Neural crest cell (in vitro differentiated cells): ENCODE measurements at places on chromosomes 4 and X. TPM values are rescaled to one million over a fixed set of nuclear protein-coding genes. Genes with fewer than 3 reads are reported as not detected.

GRCh38 chr4:168293386-168293975 is 25.1 kb downstream of the DDX60 start:
- DNase-seq, result no peak

Gene CLIC2
- total RNA-seq, result 0.77 and 2.2 TPM in 2 replicates

GRCh38 chr4:98749206-98749605 is 90.8 kb upstream of the TSPAN5 start:
- no peak for DNase-seq

Gene ZCCHC13
- not detected in 2 replicates for total RNA-seq

GRCh38 chrX:118795528-118796280 is 27.9 kb upstream of the ZCCHC12 start:
- no peak for DNase-seq

Gene VCX3A
- total RNA-seq, result 0.58 and 0.68 TPM in 2 replicates

- no peak for DNase-seq
Measured at GRCh38 chrX:66046612-66047235, 6.8 kb upstream of the VSIG4 start.

- no peak for DNase-seq
Measured at GRCh38 chr4:80103629-80104028, 30.6 kb upstream of the ANTXR2 start.

Gene SHROOM2
- total RNA-seq, result 10.3 and 11.1 TPM in 2 replicates

- DNase-seq, result no peak
Measured at GRCh38 chrX:101774340-101774739, 114.7 kb upstream of the ARMCX2 start.

DNA sequence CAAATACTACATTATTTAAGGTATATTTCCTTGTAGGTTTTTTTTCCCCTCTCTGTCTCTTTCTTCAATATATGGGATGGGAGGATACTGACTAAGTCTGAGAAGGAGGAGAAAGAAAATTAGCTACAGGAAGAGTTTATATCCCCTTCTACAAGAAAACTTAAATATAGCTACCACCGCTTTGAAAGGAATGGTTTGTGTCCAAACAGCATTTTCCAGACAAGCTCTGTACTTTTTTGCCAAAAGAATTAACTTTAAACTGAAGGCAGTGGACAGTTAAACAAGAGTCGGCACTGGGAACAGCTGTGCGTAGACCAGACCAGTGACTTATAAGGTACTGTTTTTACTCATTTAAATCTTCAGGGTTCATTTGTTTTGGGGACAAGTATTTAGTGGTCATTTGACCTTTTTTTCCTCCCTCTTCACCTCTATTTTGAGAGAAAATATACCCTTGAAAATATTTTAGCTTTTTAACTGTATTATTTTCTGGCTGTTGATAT is 303.7 kb downstream of the ARHGAP24 start:
- no peak for DNase-seq

DNA sequence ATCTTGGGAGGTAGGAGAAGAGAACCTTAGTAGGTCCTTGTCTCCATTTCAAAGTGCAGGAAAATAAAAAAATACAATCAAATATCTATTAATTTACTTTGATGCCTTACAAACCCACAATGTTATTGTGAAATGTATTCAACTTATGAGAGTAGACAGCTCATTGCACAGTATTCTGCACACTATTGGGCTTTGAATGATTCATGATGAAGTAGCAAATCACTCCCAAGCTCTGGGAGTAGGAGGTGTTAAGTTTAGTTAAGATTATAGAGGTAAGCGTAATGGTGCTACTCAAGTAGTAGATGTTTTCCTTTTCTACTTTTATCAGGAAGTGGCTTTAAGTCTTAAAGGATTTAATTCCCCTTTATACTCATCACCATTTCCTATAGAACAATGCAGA is 32.8 kb upstream of the TMPRSS11A start:
- no peak for DNase-seq

GRCh38 chrX:72365126-72365525 is 59.4 kb upstream of the CITED1 start:
- no peak for DNase-seq

DNA sequence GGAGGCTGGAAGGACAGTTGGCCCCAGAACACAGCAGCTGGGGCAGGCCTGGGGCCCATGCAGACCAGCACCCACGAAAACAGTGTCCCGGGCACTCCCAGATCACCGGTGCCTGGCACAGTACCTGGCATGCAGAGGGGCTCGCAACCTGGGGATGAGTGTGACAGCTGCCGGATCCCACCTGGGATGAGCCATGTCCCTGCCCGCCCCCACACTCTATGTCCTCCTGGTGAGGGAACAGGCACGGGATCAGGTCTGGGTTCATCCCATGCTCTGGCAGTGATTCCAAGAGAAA is 22.8 kb upstream of the PPP2R2C start:
- no peak for DNase-seq

DNA sequence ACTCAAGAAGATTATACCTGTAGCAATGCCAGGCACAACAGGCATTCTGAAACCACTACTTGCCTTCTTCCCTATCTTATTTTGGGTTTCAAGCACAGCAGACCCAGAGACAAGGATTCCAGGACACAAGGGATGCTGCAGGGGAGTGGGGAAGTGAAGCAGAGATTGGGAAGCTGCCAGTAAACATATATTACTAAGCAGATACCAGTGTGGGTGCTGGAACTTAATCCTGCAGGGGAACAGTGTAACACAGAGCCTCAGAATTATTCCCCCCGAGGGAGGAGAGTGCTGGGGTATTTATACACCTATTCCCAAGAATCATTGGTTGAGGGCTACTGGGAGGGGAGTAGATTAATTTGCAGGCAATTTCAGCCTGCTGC is 33.3 kb upstream of the MAML3 start:
- DNase-seq, result no peak
